ENCODE measurements at places on chromosomes 5 and 9.

DNA sequence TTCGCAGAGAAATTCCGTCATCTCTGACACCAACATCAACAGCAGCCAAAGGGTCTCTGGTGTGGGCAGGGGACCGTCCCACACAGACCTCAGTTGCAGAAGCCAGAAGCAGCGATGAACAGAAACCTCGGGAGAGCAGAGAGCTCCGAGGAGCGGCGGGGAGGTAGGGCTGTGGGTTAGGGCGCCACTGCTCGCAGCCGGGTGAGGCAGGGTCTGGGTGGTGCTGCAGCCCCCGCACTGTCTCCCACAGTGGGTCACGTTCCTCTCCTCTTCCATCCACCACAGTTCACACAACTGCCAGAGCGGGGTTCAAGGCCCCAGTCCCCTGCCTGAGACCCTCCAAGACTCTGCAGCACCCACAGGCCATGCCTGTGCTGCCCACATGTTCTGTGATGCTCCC lies 99.9 kb downstream of the OLFM1 start:
- DNase-seq = no peak

DNA sequence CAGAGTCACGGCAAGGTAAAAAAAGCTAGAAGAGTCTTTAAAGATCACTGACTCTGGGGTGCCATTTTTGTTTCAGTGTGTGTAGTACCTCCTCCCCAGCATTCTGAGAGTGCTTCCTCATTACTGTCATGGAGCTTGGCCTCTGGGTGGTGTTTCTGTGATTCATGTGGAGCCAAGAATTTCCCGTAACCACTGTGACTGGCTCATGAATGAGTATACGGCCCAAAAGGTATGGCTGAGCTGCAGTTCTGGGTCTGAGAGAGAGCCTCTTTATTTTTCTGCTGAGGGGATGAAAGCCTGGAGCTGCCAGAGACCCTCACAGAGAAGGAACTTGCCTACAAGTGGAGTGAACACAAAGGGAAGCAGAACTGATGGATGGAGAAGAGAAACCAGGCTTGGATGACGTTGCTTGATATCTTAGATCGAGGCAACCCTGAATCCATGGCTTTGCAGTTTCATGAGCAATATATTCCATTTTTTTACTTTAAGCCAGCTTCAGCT lies 85.6 kb downstream of the PTTG1 start:
- peak; percentile 48 for DNase-seq

- no peak for DNase-seq
These were observed 49.3 kb upstream of the GNA14 start for GRCh38 chr9:77697238-77697984.

GRCh38 chr9:107466826-107467225 lies 22.7 kb downstream of the KLF4 start:
- DNase-seq = no peak

DNA sequence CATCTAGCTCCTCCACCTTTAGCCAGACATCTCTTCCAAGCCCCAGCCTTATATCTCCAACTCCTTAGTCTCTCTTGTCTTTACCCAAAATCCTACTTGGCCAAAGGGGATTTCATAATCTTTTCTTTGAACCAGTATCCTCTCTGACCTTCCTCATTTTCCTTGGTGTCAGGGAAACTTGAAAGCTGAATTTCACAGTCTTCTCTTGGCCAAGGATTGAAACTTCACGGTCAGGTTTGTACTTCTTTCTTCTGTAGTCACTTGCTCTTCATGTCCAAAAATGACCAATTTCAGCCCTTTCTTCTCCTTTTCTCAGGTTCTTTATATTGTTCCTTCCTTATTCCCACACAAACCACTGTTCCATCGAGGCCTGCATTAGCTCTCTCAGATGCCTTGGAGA lies 473.7 kb upstream of the KLF4 start:
- no peak for DNase-seq

DNA sequence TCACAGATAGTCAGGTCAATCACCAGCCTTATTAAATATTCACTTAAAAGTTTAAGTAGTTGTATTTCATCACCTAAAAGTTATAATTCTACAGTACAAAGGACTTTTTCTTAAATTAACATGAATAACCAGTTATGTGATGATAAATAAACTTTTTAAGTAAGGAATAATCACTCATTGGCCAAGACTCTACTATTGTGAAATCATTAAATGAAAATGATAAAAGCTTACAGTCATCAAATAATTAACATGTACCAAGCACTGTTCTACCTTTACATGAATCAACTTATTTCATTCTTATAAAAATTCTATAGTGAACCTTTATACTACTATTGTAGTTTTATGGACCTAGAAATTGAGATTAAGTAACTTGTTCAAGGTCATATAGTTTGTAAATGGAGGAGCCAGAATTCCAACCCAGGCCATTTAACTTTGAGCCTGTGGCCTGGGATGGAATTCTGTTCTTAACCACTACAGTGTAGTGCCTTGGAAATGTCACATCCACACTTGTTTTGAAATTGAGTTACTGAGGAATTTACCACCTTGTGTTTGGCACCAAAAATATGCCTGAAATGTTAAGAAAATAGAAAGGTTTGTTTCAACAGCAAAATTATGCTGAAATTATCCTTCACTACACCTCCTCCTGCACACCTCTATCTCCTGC lies 32.8 kb upstream of the MSANTD3 start:
- no peak for DNase-seq

- DNase-seq = no peak
These were observed 16.3 kb downstream of the TNFSF8 start for GRCh38 chr9:114914139-114914538.

- peak; percentile 39 for DNase-seq
These were observed 77.4 kb downstream of the ZNF618 start for GRCh38 chr9:113953531-113953930.

DNA sequence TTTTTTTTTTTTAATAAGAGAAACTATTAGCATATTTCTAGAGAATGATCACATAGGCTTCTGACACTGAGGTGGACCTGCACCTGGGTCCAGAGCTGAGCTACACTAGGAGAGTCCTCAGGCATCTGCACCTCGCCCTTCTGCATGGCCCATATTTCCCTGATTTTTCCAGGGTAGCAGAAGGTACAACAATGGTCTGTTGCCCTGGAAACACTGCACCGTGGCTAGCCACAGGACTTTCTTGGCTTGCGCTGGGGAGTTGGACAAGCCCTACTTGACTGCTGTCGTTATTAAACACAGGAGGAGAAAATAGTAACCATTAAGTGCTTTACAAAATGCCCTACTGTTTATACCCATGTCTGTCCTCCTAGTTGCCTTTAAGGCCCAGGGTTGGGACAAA lies 615.7 kb upstream of the MEF2C start:
- no peak for DNase-seq

GRCh38 chr9:121299467-121300282 lies 31.7 kb downstream of the GSN start:
- DNase-seq = peak; percentile 75

DNA sequence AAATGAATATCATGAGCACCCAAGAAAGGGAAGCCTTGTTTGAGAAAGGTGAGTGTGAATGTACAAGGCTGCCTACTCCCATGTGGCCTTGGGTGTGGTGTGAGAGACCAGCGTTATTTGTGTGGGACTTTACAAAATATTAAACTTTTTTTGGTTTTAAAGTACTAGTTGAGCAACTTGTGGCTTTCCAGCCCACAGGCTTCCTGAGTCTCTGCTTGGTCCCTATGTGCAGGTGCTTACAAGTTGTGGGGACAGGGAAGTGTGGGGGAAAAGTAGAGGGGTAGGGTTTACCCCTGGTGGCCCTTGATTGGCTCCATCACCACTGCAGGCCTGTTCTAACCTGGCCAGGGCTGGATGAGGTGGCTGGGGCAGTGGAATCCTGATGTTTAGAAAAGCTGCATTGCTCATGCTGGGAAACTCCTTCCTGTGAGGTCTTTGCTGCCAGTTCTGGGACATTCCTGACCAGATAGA lies 19.7 kb downstream of the PTTG1 start:
- no peak for DNase-seq

- no peak for DNase-seq
These were observed 31.2 kb downstream of the NLN start for GRCh38 chr5:65753189-65753588.

GRCh38 chr9:110047232-110047954 lies 160.6 kb downstream of the C9orf152 start:
- no peak for DNase-seq

Measured in foreskin fibroblast (primary cell).